ENCODE measurements at places on chromosomes 5 and 9.

DNA sequence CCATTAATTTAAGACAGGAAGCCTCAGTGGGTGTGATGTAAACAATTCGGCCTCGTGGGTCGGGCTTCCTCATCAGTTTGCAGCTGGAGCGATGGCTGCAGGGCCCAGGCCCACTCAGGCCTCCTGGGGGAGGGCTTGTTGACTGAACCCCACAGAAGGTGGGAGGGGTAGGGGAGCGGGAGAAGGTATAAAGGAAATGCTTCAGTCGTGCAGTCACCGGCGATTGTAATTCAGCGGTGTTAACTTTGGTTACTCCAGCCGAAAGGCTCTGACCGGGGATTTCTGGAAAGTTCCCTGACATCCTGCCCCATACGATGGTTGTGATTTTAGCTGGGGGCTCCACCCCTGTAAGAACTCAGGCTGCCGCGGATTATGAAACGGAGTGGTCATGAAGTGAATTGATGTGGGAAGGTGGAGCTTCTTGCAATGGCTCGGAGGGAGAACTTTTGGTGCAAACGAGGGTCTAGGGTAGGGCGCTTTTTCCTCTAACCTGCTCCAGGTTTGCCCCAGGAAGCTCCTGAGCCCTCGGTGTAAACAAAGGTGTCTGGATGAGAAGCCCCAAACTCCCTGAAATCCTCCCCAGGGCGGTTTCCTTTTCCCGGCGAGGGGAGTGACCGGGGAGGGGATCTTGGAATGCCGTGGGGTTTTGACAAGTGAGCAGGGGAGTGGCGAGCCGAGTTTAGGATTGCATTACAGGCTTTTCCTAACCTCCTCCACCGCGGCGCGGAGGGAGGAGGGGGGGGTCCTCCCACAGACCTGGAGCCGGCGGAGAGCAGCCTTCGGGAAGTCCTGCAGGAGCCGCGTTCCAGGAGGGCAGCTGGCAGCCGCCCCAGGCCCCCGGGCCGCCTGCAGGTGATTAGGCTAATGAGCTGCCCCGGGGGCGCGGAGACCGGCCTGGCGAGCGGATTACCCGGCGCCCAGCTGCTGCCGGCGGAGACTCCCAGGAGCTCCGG is 215.5 kb downstream of the PDZD2 start:
- DNase-seq: no peak

- no peak for DNase-seq
These were observed 136.3 kb downstream of the MED27 start for GRCh38 chr9:131943351-131943841.

DNA sequence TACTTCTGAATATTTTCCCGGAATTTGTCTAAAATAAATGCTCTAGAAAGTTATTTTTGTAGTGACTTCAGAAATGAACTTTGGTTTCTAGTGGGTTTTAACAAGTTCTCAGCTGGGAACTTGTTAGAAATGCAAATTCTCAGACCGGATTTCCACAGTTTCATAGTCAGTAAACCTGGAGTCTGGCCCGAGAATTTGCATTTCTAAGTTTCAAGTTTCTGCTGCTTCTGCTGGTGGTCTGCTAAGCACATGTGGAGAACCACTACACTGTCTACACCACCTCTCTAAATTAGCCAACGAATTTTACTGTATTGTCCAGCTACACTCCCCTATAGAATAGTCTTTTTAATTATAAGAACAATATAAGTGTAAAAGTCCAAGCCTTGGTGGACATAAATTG is 208.0 kb downstream of the CHSY3 start:
- no peak for DNase-seq

DNA sequence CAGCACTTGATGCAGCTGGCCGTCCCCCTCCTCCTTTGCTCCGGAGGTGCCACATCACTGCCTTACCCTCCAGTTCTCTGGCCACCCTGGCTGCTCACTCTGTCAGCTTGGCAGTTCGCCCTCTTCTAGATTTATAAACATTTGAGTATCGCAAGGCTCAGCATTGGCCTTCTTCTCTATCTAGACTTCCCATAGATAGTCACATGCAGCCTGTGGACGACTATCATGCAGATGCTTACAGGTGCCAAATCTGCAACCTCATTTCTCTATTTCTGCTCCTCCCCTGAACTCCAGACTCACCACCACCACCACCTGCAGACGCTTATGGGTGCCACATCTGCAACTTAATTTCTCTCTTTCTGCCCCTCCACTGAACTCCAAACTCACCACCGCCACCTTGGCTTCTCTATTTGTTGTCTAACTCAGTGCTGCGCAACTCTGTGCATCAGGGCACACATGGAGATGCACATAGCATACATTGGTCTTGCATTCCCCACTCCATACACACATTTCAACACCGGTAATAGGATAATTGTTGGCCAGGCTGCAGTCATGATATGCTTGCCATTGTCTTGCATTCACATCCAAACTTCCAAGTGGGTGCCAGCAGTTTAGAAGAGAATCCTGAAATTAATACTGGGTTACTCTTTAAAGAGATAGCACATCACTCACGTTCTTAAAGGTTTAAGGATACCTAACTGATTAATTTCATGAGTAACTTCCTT is 1.9 kb upstream of the DAP start:
- no peak for DNase-seq

- no peak for DNase-seq
These were observed 592.0 kb downstream of the CHSY3 start for GRCh38 chr5:130496215-130496614.

DNA sequence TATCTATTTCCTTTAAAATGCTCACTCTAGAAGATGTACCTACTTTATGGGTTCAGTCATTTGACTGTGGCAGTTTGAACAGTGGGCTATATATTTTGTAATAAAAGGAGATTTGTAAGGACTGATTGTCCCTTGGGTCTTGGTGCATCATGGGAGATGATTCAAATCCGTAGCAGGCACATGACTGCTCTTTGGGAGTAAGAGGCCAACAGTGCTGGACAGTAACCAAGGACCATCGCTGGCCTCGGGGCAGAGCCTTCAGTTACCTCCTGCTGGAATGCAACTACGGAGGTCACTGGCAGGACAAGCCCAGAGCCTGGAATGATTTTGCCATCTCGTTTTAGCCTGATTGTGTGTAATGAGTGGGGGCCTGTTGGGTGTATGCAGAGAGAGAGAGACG is 7.0 kb upstream of the MAMDC2 start:
- DNase-seq: no peak

DNA sequence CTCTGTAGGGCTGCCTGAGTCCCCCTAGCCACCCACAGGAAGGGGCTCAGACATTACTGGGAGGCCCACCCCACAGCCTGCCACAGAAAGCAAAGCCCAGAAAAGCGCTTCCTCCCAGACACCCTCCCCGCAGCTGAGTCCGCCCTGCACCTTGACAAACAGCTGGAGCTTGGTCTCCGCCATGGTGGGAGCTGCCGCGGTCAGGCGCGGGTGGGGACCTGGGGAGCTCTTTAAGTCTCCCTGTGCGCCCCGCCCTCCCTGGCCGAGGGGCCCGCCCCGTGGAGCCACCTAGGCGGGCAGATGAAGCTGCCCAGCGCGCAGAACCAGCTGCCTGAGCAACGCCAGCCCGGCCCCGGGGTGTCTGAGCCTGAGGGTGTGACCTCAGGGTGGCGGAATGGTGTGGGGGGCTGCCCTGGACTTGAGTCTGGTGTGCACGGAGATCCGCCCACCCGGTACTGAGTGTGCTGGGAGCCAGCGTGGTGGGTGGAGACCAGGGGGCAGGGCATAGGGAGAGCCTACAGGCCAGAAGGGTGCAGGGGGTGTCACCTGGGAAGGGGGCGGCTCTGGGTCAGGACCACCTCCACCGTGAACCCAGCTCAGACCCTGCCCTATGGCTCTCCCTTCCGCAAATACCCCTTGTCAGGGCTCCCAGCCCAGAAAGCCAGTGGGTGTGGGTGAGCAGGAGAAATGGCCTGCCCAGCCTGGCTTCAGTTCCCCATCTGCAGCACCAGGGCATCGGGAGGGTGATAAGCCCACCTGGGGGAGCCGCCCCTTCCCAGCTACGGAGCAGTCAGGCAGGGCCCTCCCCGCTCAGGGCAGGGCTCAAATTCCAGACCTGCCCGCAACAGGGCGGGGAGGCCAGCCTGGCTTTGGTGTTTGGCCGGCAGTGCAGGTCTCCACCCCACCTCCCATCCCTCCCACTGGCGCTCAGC is at the start of gene CLIC3:
Gene CLIC3, minus strand, starts transcription at position 208 of the 932 bp plus-strand sequence. Its CDS starts 25 bp downstream, at position 183.
- DNase-seq: no peak

GRCh38 chr9:96203867-96204501 is 98.0 kb downstream of the HSD17B3 start:
- peak; percentile 41 for DNase-seq

DNA sequence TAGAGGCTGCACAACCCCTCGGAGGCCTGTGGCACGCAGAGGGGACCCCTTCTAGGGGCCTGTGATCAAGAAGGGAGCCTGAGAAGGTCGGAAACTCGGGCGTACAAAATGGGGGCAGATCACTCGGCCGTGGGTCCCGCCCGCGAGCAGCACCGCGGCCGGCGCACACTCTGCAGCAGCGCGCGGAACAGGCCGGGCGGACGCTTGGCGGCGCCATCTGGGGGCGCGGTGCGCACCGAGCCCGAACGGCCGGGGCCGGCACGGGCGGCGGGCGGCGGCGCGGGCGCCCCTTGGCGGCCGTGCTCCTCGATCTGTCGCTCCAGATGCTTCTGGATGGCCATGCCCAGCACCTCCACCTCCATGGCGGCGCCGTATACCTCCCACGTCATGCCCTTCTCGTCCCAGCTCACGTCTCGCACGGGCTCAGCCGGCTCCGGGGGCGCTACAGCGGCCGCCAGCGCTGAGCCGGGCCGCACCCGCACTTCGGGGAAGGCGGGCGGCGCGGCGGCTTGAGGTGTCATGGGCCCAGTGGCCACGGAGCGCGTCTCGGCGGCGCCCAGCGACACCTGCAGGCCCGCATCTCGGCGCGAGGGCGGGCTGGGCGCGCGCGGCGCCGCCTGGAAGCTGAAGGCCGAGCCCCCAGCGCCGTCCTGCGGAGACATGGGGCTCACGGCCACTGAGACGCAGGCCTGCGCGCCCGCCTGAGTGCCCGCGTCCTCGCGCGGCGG is 13.1 kb downstream of the GPRIN1 start:
- DNase-seq: no peak
